ENCODE measurements at places on chromosomes 3 and 15. TPM values are rescaled to one million over a fixed set of nuclear protein-coding genes. Genes with fewer than 3 reads are reported as not detected.

Gene SSUH2
- not detected for total RNA-seq

Gene DCBLD2
- total RNA-seq = 56.5 TPM

- H3K27ac ChIP-seq = no peak overlapping the region
- no peaks in the 10 kb centered on the region for H3K4me1 ChIP-seq
- no peak overlapping the region for H3K4me3 ChIP-seq
- DNase-seq = no peak
- H3K27me3 ChIP-seq = no peaks in the 10 kb centered on the region
These were observed 8.0 kb downstream of the PIK3CA start for GRCh38 chr3:179156170-179156569.

DNA sequence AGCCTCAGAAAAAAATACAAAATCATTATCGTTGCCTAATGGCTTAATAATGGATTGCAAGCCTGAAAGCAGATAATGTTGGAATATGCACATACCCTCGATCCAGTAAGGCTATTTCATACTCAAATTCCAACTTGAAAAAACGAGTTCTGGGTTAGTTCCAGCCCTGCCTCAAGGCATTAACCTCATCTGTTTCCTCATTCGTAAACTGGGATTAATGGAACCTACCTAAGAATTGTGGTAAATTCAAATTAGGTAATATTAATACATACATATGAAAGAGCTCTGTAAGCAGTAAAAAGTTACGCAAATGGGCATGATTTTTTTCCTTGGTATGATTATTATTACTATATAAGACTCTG is 107.5 kb downstream of the SRGAP3 start:
- no peak for DNase-seq
- H3K27me3 ChIP-seq = peaks cover 4% of the 10 kb centered on the region
- no peaks in the 10 kb centered on the region for H3K36me3 ChIP-seq
- no peak overlapping the region for H3K4me3 ChIP-seq
- H3K4me1 ChIP-seq = no peaks in the 10 kb centered on the region

- no peak for DNase-seq
- no peaks in the 10 kb centered on the region for H3K4me1 ChIP-seq
- no peaks in the 10 kb centered on the region for H3K27me3 ChIP-seq
- no peak overlapping the region for H3K4me3 ChIP-seq
- H3K36me3 ChIP-seq = peaks cover 3% of the 10 kb centered on the region
These were observed 41.0 kb downstream of the DGKG start for GRCh38 chr3:186320862-186321568.

DNA sequence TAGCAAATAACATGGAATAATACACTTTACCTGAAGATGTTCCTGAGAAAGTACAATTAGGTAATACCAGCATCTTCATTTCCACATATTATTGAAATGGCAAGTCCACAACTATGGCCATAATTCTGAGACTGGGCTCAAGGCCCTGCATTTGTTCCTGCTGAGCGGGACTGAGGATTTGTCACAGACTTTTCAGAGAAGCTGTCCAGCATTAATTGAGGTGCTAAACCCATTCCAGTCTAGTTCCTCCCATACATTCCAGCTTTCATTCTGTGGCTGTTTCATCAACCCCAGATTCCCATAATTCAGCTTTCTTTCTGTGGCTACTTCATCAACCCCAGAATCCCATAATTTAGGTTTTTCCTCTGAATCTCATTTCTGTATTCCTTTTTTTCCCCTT is 293.4 kb upstream of the GBE1 start:
- H3K4me1 ChIP-seq = no peaks in the 10 kb centered on the region
- H3K4me3 ChIP-seq = no peak overlapping the region
- no peaks in the 10 kb centered on the region for H3K27me3 ChIP-seq
- no peaks in the 10 kb centered on the region for H3K36me3 ChIP-seq
- H3K27ac ChIP-seq = no peak overlapping the region

GRCh38 chr15:89824607-89824867 is 9.9 kb upstream of the ANPEP start:
- no peak overlapping the region for H3K4me3 ChIP-seq
- DNase-seq = peak; percentile 36
- H3K27ac ChIP-seq = no peak overlapping the region

DNA sequence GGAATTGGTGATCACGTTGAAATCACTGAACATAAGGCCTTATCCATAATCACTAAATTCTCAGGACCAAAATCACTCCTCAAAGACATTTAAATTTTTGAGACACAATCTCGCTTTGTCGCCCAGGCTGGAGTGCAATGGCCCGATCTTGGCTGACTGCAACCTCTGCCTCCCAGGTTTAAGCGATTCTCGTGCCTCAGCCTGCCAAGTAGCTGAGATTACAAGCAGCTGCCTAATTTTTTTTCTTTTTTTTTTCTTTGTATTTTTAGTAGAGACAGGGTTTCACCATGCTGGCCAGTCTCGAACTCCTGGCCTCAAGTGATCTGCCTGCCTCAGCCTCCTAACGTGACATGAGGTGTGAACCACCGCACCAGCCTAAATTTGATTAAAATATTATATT is 61.7 kb downstream of the PLOD2 start:
- H3K27ac ChIP-seq = no peak overlapping the region
- no peaks in the 10 kb centered on the region for H3K4me1 ChIP-seq
- no peaks in the 10 kb centered on the region for H3K27me3 ChIP-seq

DNA sequence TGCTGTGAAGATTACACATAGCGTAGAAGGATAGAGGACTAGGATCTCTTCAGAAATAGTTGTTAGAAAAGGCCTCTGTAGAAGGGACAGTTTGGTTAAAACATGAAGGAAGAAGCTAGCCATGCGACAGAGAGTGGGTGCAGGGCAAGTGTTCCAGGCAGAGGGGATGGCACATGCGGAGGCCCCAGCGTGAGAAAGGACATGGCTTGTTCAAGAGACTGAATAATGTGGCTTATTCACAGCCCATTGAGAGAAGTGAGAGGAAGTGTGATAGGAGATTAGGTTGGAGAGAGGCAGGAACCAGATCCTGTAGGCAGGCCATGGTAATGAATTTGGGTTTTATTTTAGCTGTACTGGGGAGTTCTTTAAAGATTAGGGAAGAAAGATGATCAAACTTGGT is 56.4 kb downstream of the NEO1 start:
- H3K4me1 ChIP-seq = no peaks in the 10 kb centered on the region
- H3K27me3 ChIP-seq = no peaks in the 10 kb centered on the region
- no peaks in the 10 kb centered on the region for H3K36me3 ChIP-seq
- no peak overlapping the region for H3K27ac ChIP-seq
- H3K4me3 ChIP-seq = no peak overlapping the region
- no peak for DNase-seq

DNA sequence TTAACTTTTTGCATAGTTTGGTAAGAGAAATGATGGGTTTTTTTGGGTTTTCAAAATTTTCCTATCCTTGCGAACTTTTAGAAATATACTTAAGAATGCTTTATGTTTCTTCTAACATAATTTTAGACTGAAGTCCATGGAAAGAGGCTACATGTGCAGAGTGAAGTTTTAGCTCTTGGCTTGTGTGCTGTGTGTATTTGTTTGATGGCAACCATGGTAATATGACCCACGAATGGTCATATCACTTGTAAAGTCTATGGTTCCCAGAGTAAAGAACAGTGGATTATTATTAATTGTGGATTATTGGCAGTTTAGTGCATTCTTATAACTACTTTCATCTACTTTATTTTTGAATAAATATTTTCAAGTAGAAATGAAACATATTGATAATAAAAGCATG is 124.0 kb upstream of the GOLGA6L4 start:
- peaks cover 18% of the 10 kb centered on the region for H3K4me1 ChIP-seq
- no peak overlapping the region for H3K4me3 ChIP-seq
- no peak for DNase-seq
- H3K27me3 ChIP-seq = no peaks in the 10 kb centered on the region
- H3K36me3 ChIP-seq = no peaks in the 10 kb centered on the region

Gene KNG1
- not detected for total RNA-seq

DNA sequence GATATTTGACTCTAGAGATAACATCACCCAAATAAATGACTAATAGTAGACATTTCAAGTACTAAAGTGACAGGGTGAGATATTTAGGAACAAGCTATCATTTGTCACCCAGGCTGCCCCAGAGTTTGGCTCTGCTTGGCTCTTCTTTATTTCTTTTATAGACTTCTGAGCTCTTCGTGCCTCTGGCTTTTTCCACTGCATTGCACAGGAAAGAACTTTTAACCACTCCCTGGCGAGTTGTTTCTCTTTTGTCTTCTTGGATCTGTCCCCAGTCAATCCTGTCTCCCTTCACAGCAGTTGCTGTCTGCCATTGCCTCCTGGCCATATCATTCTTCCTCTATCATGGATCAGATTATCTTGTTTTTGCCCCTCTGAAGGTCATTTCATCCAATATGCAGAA is 339.2 kb upstream of the DCBLD2 start:
- no peak for DNase-seq
- H3K27me3 ChIP-seq = no peaks in the 10 kb centered on the region

DNA sequence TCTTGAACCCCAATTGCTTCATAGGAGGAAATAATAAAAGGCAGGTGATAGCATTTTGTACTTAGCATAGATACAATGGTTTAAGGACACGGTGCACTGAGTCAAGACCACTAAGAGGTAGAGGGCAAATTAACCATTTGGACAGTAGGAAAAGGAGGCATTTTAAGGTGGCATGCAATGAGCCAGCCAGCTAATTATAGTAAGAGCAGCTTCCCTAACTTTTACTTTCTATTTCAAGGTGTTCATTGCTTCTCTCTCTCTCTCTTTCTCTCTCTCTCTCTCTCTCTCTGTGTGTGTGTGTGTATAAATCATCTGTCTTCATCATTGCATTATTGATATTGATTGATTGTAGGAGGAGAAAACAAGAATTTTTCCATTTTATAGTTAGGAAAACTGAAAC is 740.4 kb upstream of the CFAP20DC start:
- no peak for DNase-seq
- no peaks in the 10 kb centered on the region for H3K4me1 ChIP-seq
- H3K4me3 ChIP-seq = no peak overlapping the region
- no peak overlapping the region for H3K27ac ChIP-seq

GRCh38 chr15:32646291-32646690 is 4.8 kb downstream of the SCG5 start:
- H3K36me3 ChIP-seq = no peaks in the 10 kb centered on the region
- H3K27ac ChIP-seq = no peak overlapping the region
- no peaks in the 10 kb centered on the region for H3K4me1 ChIP-seq
- DNase-seq = no peak
- no peaks in the 10 kb centered on the region for H3K27me3 ChIP-seq

DNA sequence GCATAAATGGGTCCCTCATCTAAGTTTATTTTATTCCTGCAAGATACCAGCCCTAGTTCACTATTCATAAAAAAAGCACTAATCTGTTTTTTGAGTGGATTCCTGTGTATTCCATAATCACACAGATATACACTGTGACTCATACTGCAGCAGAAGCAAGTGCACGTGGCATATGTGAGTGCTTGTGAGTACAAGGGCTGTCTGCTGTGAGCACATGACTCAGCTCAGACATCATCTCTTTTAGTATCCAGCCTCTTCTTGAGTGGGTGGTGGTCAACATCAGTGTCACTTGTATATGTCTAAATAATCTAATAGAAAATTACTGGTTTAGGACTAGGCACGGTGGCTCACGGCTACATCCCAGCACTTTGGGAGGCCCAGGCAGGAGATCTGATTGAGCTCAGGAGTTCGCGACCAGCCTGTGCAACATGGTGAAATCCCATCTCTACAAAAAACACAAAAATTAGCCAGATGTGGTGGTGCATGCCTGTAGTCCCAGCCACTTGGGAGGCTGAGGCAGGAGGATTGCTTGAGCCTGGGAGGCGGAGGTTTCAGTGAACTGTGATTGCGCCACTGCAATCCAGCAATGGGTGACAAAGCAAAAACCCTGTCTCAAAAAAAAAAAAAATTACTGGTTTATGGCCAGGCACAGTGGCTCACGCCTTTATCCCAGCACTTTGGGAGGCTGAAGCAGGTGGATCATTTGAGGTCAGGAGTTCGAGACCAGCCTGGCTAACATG is 49.8 kb downstream of the NIPA2 start:
- peaks cover 45% of the 10 kb centered on the region for H3K36me3 ChIP-seq
- H3K4me1 ChIP-seq = no peaks in the 10 kb centered on the region
- H3K27ac ChIP-seq = no peak overlapping the region
- DNase-seq = no peak
- H3K4me3 ChIP-seq = no peak overlapping the region

DNA sequence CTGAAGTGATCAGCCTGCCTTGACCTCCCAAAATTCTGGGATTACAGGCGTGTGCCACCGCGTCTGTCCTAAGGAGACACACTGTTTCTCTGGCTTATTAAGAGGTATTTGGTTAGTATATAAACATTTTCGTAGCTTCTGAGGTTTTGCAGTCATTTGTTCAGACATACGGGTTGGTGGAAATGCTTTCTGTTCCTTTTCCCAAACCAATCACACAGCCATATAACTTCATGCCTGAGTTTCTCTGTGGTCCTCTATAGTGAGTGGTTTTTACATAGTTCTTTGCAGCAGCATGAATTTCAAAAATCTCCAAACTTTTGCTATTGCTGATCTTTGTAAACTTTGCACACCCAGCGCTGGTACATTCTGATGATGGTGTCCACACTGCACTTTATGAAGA is 100.5 kb downstream of the AKAP13 start:
- no peaks in the 10 kb centered on the region for H3K27me3 ChIP-seq
- no peak overlapping the region for H3K27ac ChIP-seq
- H3K36me3 ChIP-seq = no peaks in the 10 kb centered on the region
- H3K4me3 ChIP-seq = no peak overlapping the region

Gene SERPINI2
- 0.27 TPM for total RNA-seq

DNA sequence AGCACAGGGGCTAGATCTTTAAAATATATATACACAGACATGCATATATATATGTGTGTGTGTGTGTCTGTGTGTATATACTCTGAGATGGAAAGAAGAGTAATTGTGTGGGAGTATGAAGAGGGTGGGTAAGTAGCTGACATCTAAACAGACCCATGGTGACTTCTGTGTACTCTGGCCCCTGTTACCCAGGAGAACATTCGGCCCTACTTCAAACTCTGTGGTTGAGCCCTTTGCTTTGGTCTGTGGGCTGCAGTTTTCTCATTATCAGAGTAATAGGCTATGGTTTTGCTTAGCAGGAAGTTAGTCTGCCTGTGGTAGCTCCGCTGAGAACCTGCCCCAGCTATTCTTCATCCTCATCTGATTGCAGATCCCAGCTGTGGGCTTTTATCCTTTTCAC is 141.4 kb downstream of the RBPMS2 start:
- no peaks in the 10 kb centered on the region for H3K36me3 ChIP-seq
- peaks cover 28% of the 10 kb centered on the region for H3K4me1 ChIP-seq
- DNase-seq = no peak

Gene GRIP2
- 1.7 TPM for total RNA-seq

Data from sigmoid colon (tissue), 7 donors.